ENCODE measurements at places on chromosomes 3 and 15.

GRCh38 chr3:3194861-3195260 is 15.4 kb upstream of the CRBN start:
- DNase-seq, result no peak

- no peak for DNase-seq
These were observed 10.3 kb downstream of the SPINT1 start for GRCh38 chr15:40854161-40854560.

DNA sequence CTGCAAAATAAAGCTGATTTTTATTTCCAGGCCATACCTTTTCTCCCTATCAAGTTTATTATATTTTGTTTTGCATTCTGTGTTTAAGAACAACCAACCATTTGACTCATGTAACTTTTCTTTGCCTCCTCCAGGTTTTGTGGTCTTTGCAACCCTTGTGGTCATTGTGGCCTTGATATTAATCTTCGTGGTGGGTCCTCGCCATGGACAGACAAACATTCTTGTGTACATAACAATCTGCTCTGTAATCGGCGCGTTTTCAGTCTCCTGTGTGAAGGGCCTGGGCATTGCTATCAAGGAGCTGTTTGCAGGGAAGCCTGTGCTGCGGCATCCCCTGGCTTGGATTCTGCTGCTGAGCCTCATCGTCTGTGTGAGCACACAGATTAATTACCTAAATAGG is 27.6 kb downstream of the NIPA2 start:
- no peak for DNase-seq

GRCh38 chr15:90869601-90870353 is 1.4 kb downstream of the FURIN start:
- no peak for DNase-seq

DNA sequence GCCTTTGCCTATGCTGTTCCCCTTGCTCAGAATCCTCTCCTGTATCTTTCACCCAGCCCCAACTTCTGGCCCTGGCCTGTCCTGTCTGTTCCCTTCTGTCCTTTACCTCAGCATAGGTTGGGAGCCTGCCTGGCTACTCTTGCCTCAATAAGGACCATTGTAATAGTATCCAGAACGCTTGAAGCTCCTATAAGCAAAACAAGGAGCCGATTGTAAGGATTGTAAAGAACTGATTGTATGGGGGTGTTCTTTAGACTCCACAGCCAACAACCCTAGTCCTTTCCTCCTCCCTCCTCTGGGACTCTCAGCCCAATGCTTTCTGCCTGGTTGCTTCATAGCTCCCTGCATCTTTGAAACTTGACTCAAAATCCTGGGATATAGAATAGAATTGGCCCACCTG is 18.7 kb upstream of the RAD54L2 start:
- DNase-seq, result no peak

DNA sequence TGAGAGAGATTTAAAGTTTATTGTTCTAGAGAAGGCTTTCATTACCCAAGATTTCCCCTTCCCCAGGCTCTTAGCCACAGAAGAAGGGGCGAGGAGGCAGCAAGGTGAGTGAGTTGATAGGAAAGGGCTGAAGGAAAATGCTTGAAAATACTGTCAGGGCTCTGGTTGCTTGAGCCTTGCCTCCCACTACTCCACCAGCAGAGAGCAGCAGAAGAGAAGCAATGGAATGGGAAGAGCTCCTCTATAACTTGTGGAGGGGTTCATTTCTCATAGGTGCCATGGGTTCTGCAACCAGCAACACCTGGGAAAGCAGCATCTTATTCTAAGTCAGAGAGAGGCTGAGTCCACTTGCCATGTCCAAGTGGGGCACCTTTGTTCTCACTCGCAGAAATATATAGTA is 184.0 kb upstream of the CNTN6 start:
- DNase-seq, result no peak

DNA sequence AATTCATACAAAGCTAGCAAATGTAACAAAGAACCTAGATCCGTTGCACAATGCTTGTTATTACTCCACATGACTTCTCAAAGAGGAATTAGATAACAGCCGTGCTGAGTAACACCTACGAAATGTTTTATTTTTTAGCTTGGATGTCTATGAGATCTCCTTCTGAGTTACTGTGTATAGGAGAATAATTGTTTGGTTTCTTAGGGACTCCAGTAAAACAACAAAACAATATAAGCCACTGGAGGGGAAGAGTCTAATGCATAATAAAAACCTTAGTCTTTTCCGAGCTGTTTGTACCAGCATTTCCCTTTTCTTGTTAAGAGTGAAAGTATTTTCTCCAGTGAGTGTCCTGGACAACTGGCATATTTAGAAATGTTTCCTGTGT is 15.6 kb downstream of the SNAP23 start:
- no peak for DNase-seq

- DNase-seq, result no peak
These were observed 10.0 kb downstream of the HEXA start for GRCh38 chr15:72365844-72366243.

DNA sequence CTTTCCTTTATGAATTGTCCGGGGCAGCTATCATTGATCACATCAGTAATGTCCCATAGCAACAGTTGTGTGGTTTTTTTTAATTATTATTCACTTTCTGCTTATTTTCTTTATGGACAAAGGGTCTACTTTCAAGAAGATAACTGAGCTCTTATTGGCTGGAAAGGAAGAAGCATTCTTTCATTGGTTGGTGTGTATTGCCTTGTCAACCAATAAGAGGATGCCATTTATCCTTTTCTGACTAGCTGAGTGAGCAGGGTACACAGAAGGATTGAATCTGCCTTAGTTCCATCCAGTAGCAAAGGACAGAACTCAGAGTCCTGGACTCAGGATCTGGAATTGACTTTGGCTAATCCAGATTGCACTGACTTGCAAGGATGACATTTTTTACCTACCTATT is 13.2 kb upstream of the AEN start:
- no peak for DNase-seq

GRCh38 chr3:159348431-159348830 is 546.6 kb downstream of the MFSD1 start:
- no peak for DNase-seq

DNA sequence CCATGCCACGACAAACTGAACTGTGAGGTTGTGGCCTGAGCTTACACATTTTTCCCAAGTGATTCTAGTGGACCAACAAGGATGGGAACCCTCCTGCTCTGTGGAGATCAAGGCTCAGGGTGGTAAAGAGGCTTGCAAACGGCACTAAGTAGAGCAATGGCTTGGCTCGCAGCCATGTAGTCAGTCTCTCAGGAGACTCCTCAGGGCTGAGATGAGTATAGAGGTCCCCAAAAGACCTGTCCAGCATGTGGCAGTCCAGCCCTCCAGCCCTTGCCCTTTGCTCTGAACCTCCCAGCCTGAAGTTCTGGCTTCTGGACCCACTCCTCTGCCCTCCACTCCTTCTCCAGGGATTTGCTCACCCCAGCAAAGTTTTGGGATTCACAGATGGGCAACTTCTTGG is 8.3 kb upstream of the CAMP start:
- DNase-seq, result no peak

GRCh38 chr3:111853068-111853467 is 6.0 kb upstream of the PHLDB2 start:
- DNase-seq, result no peak

GRCh38 chr15:98324341-98324970 is 323.9 kb upstream of the IGF1R start:
- no peak for DNase-seq

- no peak for DNase-seq
These were observed 42.1 kb downstream of the DNAJB8 start for GRCh38 chr3:128424508-128425069.

- DNase-seq, result no peak
These were observed 10.4 kb downstream of the PODXL2 start for GRCh38 chr3:127639173-127640041.

- no peak for DNase-seq
These were observed 408.8 kb upstream of the C2CD4B start for GRCh38 chr15:62573876-62574275.

DNA sequence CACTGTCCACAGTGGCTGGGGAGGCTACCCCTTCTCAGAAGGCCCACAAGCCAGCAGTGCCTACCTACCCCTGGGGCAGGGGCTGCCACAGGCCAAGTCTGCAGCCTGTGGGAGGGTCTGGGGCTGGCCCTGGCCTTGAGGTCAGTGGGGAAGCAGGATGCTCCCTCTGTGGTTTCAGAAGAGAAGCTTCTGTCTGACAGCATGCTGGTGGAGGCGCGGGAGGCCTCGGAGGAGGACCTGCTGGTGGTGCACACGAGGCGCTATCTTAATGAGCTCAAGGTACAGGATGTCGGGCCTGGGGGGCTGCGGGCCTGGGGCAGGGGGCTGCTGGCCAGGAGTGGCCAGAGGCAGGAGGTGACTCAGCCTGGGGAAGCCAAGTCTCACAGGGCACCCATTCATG is 3.2 kb downstream of the HDAC11 start:
- no peak for DNase-seq

- DNase-seq, result no peak
These were observed 80.1 kb downstream of the DNAH12 start for GRCh38 chr3:57464011-57464410.

DNA sequence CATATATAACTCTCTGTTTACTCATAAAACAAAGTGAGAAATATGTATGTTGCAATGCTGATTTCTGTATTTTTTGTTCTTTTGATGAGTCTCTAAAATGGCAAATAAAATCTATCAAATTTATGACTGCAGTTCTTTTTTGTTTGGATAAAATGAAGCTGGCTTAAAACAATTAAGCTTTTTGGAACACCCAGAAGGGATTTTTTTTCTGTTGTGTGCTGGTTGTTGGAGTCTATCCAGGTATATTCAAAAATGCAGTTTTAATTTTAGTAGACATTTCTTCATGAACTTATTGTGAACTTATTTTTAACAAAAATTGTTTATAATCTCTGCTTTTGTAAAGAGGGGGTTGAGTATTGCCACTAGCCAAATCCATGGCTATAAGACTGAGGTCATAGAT is 405.5 kb downstream of the RAP2B start:
- no peak for DNase-seq

DNA sequence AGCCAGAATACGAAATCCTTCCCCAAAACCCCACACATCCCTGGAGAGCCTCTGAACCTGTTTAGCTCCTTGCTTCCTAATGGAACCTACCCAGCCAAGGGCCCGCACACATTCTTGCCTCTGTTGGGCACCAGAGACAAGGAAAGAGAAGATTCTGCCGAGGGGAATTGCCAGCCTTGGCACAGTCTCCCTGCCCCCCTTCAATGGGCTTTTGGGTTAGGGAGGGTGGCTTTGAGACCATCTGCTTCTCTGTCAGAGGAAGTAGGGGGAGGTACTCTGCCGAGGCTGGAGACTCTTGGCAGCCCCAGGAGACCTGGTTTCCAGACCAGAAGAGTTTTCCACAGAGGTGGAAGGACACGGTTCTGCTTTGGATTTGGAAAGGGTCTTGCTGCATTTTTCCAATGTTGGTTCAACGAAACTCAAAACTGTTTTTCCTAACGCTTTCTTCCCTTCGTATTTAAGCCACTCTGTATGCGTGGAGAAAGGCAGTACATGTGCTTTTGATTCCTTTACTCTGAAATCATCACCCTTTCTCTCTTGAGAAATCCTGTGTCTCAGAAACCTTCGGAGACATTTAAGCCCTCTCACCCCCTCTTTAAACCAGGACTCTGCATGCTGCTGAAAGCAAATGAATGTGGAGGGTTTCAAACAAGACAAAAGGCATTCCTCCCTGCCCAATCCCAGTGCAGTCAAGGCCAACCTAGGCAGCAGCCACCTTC is 78.8 kb upstream of the PRR23C start:
- DNase-seq, result no peak

DNA sequence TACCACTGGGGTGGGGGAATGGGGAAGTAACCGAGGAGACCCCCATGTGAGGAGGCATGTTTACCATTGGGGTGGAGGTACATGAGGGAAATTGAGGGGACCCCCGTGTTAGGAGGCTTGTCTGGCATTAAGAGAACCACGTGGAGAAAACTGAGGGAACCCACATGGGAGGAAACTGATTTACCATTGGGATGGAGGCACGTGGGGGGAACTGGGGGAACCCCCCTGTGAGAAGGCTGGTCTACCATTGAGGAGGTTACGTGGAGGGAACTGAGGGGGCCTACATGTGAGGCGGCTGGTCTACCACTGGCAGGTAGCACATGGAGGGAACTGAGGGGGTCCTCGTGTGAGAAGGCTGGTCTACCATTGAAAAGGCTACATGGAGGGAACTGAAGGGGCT is 159.4 kb downstream of the FBLN2 start:
- DNase-seq, result no peak

- DNase-seq, result no peak
These were observed 64.3 kb downstream of the RYK start for GRCh38 chr3:134186391-134186790.

DNA sequence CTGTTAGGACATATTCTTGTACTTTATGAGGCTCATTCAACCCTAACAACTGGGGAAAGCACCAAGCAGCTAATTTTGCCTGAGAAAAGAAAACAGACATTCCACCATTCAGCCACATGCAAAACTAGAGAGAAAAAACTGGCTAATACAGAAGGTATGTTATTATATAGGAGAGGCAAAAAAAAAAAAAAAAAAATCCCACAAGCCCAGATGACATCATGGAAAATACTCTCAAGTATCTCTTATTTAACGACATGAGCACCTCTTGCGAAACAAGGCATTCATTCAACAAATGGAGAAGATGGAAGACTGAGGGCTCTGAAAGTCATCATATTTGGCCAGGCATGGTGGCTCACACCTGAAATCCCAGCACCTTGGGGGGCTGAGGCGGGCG is 61.5 kb downstream of the PRICKLE2 start:
- no peak for DNase-seq

- DNase-seq, result no peak
These were observed 192.0 kb downstream of the UBE3A start for GRCh38 chr15:25246641-25247406.

DNA sequence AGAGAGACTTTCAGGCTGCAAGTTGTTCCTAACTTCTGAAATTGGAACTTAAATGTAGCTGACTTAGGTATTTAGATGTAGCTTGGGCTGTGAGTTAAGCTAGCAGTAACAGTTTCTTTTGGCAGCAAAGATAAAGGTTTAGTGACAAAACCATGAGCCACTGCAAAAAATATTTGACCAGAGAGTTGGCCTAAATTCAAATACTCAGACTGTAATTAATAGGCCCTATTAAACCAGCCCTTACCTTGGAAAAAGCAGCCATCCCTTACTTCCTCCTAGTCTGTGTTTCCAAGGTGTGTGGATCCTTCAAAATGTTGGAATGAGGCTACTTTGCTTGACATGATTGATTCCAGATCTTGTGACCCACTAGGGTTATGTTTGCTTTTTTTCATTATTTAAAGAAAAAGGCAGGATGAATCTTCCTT is 8.2 kb downstream of the TPM1 start:
- DNase-seq, result no peak

DNA sequence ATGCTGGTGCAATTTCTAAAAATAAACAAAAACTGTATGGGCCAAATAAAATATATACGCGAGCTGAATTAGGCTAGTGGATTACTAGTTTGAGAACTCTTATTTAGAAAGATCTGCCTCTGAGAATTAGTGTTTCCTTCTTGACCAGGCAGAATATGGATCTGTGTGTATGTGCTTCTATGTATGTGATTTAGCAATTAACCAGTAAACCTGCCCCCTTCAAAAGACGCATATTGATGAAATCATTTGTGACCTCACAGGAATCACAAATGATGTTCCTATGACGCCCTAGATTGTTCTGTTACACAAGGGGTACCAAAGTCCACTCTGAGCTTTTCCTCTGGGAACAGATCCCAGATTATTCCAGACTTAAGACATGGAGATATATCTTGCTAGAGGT is at the start of gene TUSC7:
TUSC7 (plus strand) TSS at position 301 of the 400 bp plus-strand sequence.
- DNase-seq, result no peak

- no peak for DNase-seq
These were observed 14.5 kb upstream of the GLCE start for GRCh38 chr15:69145694-69146492.
